GM12878 (cell line): ENCODE measurements at places on chromosomes 11 and 22. TPM values are rescaled to one million over a fixed set of nuclear protein-coding genes. Genes with fewer than 3 reads are reported as not detected.

The C11orf91 gene
- not detected in 2 replicates for polyA plus RNA-seq

- DNase-seq: no peak
These were observed 26.1 kb downstream of the SMCO4 start for GRCh38 chr11:93517041-93517440.

GRCh38 chr11:119155733-119156492 is 7.1 kb downstream of the ABCG4 start:
- no peak for DNase-seq

- no peak for DNase-seq
These were observed 408.3 kb upstream of the CADM1 start for GRCh38 chr11:115912484-115912945.

DNA sequence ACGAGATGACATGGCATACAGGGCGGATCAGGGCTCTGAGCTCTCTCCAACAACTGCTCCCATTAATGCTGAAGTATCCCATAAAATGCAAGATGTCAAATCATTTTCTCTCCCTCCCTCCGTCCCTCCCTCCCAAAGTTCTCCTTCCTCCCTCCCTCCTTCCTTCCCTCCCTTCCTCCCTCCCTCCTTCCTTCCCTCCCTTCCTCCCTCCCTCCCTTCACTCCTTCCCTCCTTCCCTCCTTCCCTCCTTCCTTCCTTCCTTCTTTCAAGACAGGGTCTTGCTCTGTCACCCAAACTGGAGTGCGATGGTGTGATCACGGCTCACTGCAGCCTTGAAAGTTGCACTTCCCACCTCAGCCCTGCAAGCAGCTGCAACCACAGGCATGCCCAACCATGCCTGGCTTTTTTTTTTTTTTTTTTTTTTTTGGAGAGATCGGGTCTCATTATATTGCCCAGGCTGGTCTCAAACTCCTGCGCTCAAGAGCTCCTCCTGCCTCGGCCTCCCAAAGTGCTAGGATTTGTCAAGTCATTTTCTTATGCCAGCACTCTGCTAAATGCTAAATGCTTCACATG is 38.2 kb downstream of the TXN2 start:
- DNase-seq: no peak
